SJSA1 (cell line): ENCODE measurements at places on chromosomes 1 and 21. TPM values are rescaled to one million over a fixed set of nuclear protein-coding genes. Genes with fewer than 3 reads are reported as not detected.

Gene BARHL2
- total RNA-seq = not detected in 2 replicates

GRCh38 chr1:204600203-204600602, 84.0 kb downstream of the MDM4 start:
- H3K36me3 ChIP-seq = no peaks in the 10 kb centered on the region
- peaks cover 21% of the 10 kb centered on the region for H3K27me3 ChIP-seq
- H3K27ac ChIP-seq = no peak overlapping the region
- no peak overlapping the region for H3K4me3 ChIP-seq

DNA sequence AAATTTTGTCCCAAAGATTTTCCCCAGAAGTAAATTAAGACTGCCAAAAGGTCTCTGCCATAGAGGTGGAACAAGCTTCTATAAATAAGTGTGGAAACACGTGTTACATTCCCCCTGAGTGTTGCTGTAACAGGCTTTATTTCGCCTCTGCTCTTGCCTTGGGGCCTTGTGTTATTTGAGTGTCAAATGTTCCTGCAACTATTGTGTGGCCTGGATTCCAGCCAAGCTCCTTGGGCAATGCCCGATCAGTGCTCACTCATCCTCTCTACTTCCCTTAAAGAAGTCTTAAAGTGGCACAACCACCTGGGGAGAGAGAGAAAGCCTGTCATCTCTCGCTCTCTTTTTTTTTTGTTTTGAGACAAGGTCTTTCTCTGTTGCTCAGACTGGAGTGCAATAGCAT, 156.7 kb downstream of the NR5A2 start:
- no peak overlapping the region for H3K4me3 ChIP-seq
- no peaks in the 10 kb centered on the region for H3K36me3 ChIP-seq
- H3K27ac ChIP-seq = no peak overlapping the region
- peaks cover 55% of the 10 kb centered on the region for H3K4me1 ChIP-seq

DNA sequence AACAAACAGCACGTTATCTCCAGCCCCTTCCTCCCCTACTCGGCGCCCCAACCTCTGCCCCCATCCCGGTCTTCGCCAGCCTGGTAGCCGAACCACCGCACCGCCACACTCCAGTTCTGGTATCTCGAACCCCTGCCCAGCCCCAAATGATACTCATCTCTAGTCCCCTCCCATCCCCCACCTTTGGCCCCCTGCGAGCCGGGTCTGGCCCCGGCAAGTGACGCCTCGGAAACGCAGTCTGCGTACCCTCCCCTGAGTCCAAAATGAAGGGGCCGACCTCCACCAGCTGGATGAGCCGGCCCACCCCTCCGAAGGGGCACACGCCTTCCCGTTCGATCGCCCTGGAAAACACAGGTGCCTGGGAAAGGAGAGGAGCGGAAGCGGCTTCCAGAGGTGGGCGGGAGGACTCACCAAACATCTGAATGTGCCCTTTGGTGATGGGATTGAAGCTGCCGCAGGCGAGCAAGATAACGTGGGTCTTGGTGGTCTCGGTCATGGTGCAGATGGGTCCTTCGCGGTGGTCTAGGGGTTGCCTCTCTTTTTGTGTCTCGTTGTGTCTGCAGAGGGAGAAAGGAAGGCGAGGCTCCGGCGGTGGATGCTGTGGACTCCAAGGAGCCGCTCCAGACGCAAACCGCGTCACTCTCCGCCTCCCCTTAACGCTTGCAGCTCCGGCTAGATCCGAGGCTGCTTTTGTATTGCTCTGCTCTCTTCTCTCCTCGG, at the start of gene NMNAT2:
TSS of gene NMNAT2 (minus strand) at position 609 of the 720 bp plus-strand sequence. CDS start at position 496, 113 bp downstream.
- H3K27ac ChIP-seq = no peak within 1 kb of the TSS
- H3K36me3 ChIP-seq = no peaks in the 10 kb centered on the region
- DNase-seq = no peak
- no peak within 1 kb of the TSS for H3K4me3 ChIP-seq
- H3K4me1 ChIP-seq = peaks cover 7% of the 10 kb centered on the region
- H3K27me3 ChIP-seq = peaks cover 51% of the 10 kb centered on the region

- H3K27me3 ChIP-seq = peaks cover 73% of the 10 kb centered on the region
- no peak overlapping the region for H3K4me3 ChIP-seq
- DNase-seq = no peak
- no peaks in the 10 kb centered on the region for H3K4me1 ChIP-seq
Measured at GRCh38 chr1:90707363-90707710, 9.8 kb downstream of the BARHL2 start.

DNA sequence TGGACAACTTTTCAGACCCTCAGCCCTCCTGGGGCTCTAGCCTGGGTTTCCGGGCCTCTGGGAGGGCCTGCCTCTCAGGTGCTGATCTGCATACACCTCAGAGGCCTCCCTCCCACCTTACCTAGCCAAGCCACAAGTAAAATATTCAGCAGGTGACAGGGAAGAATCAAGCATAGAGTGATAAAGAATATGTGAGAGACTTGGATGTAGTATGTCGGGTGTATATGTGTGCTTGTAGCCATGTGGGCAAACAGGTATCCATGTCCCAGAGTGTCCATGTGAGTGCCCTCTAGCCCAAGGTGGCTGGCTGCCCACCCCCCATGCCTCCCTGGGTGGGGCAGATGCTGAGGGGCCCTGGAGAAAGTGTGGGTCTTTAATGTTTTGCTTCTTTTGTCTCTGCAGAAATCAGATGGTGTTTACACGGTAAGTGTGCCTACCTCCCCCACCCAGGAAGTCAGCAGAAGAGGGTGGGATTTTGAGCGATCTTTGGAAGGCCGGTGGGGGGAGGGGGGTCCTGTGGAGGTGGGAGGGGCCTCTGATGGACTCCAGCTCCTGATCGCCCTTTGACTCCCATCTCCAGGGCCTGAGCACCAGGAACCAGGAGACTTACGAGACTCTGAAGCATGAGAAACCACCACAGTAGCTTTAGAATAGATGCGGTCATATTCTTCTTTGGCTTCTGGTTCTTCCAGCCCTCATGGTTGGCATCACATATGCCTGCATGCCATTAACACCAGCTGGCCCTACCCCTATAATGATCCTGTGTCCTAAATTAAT, 3.4 kb downstream of the FCER1G start:
- no peak overlapping the region for H3K4me3 ChIP-seq
- peaks cover 12% of the 10 kb centered on the region for H3K36me3 ChIP-seq
- no peaks in the 10 kb centered on the region for H3K27me3 ChIP-seq
- DNase-seq = no peak
- H3K4me1 ChIP-seq = no peaks in the 10 kb centered on the region

Gene C1orf74
- total RNA-seq = 3.5 and 4.1 TPM in 2 replicates

DNA sequence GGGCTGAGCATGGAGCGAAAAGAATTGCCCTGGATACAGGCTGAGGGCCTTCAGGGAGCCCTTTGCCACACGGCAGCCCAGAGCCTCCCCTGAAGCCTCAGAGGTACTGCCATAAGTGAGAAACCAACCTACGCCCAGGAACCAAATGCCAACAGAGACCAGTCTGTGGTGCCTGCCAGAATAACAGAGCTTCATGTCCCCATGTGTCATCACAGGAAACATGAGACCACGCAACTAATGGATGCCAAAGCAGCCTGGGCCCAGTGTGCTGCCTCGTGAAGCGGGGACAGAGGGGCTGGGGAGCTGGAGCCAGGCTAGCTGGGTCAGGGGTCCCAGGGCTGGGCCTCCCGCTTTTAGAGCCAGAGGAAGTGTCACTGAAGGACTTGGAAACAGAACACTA, 18.7 kb upstream of the STUM start:
- no peak for DNase-seq
- peaks cover 16% of the 10 kb centered on the region for H3K27me3 ChIP-seq
- H3K4me1 ChIP-seq = no peaks in the 10 kb centered on the region
- H3K36me3 ChIP-seq = no peaks in the 10 kb centered on the region
- H3K27ac ChIP-seq = no peak overlapping the region
- no peak overlapping the region for H3K4me3 ChIP-seq

- no peak for DNase-seq
- no peak overlapping the region for H3K4me3 ChIP-seq
- H3K4me1 ChIP-seq = peaks cover 60% of the 10 kb centered on the region
- no peaks in the 10 kb centered on the region for H3K36me3 ChIP-seq
Measured at GRCh38 chr1:200376528-200376927, 33.3 kb downstream of the ZNF281 start.

Gene WDR64
- total RNA-seq = 0.24 TPM in 1 of 2 replicates, not detected in the other

- DNase-seq = no peak
- no peak overlapping the region for H3K4me3 ChIP-seq
- H3K27me3 ChIP-seq = no peaks in the 10 kb centered on the region
- no peak overlapping the region for H3K27ac ChIP-seq
- peaks cover 46% of the 10 kb centered on the region for H3K36me3 ChIP-seq
- H3K4me1 ChIP-seq = peaks cover 73% of the 10 kb centered on the region
Measured at GRCh38 chr1:203671521-203672278, 45.1 kb downstream of the ATP2B4 start.

- no peak for DNase-seq
- peaks cover 10% of the 10 kb centered on the region for H3K4me1 ChIP-seq
- H3K27me3 ChIP-seq = peaks cover 84% of the 10 kb centered on the region
- peak within 1 kb of the TSS; percentile 14; the same call in 1 of the 2 replicates for H3K4me3 ChIP-seq
Measured at GRCh38 chr1:46489638-46490405, at the start of gene DMBX1. Gene DMBX1 (plus strand): TSS chr1:46489836. CDS start chr1:46507011, 17,175 bp downstream.

Gene LAMC2
- total RNA-seq = 0.18 TPM in 1 of 2 replicates, not detected in the other

DNA sequence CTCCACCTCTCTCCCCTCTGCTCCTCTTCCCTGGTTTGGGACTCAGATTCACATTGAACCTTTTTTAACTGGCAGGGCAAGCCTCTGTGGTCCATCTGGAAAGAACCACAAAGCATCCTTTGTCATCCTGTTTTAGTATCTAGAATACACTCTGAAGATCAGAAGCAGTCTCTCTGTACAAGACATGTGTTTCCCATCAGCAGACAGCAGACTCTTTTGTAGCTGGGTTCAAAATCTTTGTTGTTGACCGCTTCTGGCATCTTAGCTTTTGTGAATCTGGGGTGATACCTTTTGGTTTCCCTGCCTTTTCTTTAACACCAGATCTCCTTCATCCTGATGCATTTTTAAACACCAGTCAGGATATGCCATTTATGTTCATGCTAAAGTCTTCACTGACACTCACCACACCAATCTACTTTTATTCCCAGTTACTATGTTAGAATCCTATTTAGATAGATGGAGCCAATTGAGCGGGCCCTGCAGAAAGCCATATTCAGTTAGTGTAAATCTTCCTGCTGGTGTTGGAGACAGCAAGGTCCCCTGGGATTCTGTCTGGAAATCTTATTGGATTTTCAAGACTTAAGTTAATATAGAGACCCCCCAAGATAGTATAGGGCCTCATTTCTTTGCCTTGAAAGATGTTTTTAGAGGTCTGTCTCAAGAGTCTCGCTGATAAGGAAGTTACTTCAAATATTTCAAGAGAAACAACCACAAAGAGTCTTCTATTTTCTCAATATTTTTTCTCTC, 51.1 kb downstream of the ST6GALNAC3 start:
- no peak for DNase-seq
- H3K4me3 ChIP-seq = no peak overlapping the region
- H3K36me3 ChIP-seq = no peaks in the 10 kb centered on the region
- no peaks in the 10 kb centered on the region for H3K4me1 ChIP-seq
- H3K27me3 ChIP-seq = no peaks in the 10 kb centered on the region

Gene PDPN
- 36.0 and 43.8 TPM in 2 replicates for total RNA-seq

GRCh38 chr21:25891596-25891995, 156.8 kb downstream of the GABPA start:
- no peaks in the 10 kb centered on the region for H3K27me3 ChIP-seq
- no peak overlapping the region for H3K4me3 ChIP-seq
- H3K36me3 ChIP-seq = peaks cover 20% of the 10 kb centered on the region
- peaks cover under 1% of the 10 kb centered on the region for H3K4me1 ChIP-seq

DNA sequence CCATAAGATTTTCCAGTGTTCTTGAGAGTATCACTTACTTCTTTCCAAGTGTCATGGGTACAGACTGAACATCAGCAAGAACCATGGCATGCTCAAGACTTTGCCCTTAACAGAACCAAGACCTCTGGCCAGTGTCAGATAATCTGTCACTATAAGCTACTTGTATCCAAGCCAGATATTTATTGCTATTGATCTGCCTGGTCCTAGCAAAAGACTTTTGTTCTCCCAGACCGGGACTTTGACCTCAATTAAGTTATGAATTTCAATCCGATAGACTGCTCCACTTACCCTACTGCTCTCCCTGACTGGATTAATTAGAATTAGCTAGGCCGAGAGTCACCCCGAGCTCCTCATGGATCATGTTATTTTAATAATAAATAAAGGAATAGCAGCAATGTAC, 129.6 kb downstream of the ACBD6 start:
- no peaks in the 10 kb centered on the region for H3K27me3 ChIP-seq
- H3K36me3 ChIP-seq = no peaks in the 10 kb centered on the region
- no peak overlapping the region for H3K4me3 ChIP-seq
- no peak for DNase-seq
- H3K4me1 ChIP-seq = no peaks in the 10 kb centered on the region

DNA sequence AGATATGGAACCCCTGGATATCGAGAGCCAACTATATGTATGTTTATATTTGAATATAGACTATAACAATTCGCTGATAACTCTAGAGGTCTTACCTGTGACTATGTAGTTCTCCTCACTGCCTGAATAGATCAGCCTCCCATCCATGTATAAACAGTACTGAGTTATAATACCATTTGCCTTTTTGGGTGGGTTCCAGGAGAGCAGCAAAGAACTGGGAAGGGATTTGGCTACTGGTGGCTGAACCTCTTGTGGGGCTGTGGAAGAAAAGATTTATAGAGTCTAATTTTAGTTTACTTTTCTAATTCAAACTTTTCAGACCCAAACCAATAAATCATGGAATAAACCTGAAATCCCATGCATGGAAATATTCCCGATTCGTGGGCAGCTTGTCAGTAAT, 376.9 kb downstream of the USH2A start:
- H3K27ac ChIP-seq = no peak overlapping the region
- no peak for DNase-seq
- H3K36me3 ChIP-seq = no peaks in the 10 kb centered on the region
- H3K27me3 ChIP-seq = no peaks in the 10 kb centered on the region
- H3K4me3 ChIP-seq = no peak overlapping the region

DNA sequence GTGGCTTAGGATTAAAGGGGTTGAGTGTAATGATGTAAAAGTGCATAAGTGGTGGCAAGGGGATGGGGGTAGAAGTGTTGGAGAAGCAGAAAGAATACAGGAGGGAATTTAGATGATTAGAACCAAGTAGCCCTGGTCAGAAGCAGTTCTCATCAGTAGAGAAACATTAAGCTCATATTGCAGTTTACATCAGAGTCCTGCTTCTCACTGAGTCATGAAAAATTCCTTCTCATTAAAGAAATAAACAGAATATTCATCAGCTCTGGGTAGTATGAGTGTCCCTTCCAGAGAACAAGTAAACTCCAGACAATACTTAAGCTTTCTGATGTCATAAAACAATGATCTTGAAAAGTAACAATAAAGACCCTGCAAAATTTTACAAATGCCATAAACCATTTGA, 36.5 kb downstream of the LRRIQ3 start:
- H3K4me3 ChIP-seq = no peak overlapping the region
- no peaks in the 10 kb centered on the region for H3K27me3 ChIP-seq
- no peak for DNase-seq
- H3K27ac ChIP-seq = 0 out of 2 replicates have a peak overlapping the region, but pooled peaks have one; percentile 13

Gene AKNAD1
- 0.21 TPM in 1 of 2 replicates, not detected in the other for total RNA-seq

- H3K27ac ChIP-seq = no peak overlapping the region
- no peaks in the 10 kb centered on the region for H3K4me1 ChIP-seq
- H3K36me3 ChIP-seq = no peaks in the 10 kb centered on the region
- H3K27me3 ChIP-seq = no peaks in the 10 kb centered on the region
Measured at GRCh38 chr1:83130886-83131691, 867.8 kb downstream of the TTLL7 start.

DNA sequence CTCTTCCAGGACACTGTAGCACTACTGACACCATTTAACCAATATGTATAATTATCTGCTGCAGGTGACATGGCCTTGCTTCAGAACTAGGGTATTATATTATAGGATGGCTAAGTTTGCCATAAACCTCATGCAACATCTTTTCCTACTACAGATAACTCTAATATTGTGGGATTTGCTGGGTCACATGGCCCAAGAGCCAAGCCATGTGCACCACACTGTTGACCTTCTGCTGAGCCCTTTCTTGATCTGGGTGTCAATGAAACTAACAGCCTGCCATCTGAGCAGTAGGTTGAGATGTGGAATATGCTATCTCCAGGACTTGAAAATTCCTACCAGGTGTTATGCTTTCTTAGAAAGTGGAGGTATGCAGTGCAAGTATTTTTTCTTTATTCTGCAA, 2291.1 kb downstream of the MRPL39 start:
- H3K27me3 ChIP-seq = no peaks in the 10 kb centered on the region
- no peaks in the 10 kb centered on the region for H3K4me1 ChIP-seq
- H3K4me3 ChIP-seq = no peak overlapping the region
- no peak overlapping the region for H3K27ac ChIP-seq
